Posterior vena cava (tissue), 2 donors: ENCODE measurements at places on chromosomes 2 and 18. TPM values are rescaled to one million over a fixed set of nuclear protein-coding genes. Genes with fewer than 3 reads are reported as not detected.

CCDC88A gene
- 63.4 TPM for total RNA-seq

DAW1 gene
- not detected for total RNA-seq

VAMP5 gene
- total RNA-seq, result 79.9 TPM

STK16 gene
- total RNA-seq, result 16.5 TPM

MYL1 gene
- total RNA-seq, result not detected

MRPS9 gene
- total RNA-seq, result 14.4 TPM

ACVR1C gene
- 0.52 TPM for total RNA-seq

BBS5 gene
- total RNA-seq, result 7.8 TPM

DNA sequence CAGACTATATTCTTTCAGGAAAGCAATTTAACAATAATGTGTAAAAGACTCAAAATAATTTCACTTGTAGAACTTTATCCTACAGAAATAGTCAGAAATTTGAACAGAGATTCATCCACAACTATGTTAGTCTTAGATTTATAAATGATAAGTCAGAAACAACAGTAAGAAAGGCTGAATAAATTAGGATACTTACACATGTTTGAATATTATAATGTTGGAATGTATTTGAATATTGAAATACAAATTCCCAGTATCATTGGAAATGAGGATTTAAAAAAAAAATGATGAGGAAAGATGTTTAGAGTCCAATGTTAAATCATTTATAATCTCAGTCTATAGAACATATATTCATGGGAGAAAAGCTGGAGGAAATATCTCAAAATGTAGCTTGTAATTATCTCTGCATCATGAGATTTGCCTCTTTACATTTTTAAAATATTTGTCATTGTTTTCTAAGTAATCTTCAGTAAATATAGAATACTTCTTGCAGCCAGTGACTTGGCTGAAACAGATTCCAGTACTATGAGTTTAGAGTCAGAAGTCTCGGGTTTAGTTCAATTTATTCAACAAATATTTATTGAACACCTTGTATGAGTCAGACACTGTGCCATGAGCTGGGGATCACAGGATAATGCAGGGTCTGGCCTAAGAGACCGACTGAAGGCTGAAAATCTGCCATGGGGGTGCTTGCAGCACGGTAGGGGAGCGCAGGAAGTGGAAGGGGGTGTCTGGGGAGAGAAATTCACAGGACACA is 32.3 kb downstream of the CXCR4 start:
- DNase-seq, result no peak

GRCh38 chr2:109185338-109185737 is 56.3 kb downstream of the SH3RF3 start:
- DNase-seq, result no peak

DNA sequence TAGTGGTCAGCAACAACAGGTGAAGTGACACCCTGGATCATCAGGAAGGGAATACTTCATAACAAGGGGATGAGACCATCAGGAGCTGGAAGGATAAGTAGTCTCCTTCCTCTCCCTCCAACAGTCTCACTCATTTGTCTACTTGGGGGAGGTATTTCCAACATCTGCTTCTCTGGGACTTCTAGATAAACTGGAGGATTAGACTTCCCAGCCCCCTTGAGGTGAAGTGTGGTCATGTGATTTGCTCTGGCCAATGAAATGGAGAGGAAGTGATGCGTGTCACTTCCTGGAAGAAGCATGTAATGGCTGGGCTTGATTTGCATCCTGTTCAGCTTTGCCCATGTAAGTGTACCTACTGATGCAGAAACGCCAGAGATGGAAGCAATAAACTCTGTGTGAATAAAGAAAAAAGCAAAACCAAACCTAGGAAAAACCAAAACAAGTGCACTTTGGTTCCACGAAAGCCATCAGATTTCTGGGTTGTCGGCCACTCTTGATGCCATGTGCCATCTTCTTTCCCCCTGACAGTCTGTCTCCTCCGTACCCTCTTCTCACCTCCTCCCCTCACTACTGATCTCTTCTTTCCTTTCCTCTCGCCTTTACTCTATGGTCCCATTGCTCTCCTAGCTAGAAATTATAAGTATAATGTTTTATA is 76.1 kb upstream of the DNMT3A start:
- DNase-seq, result no peak

DNA sequence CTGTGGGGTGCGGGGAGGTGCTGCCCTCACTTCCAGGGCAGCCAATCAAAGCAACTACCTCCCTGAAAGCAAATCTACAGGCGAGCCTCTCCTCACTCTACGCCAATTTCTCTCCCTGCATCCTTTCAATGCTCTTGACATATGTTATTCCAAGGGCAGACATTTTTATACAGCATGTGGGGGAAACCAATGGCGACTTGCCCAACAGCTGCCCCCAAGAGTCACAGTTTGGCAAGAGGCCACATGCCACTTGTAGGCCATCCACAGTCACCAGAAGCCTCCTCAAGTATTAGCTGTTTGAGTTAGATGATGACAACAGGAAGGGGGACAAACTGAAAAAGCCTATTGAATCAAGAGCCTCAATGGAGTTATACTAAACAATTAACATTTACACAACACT is 114.6 kb downstream of the MYO5B start:
- no peak for DNase-seq

GRCh38 chr18:28116461-28116860 is 60.5 kb downstream of the CDH2 start:
- no peak for DNase-seq

- no peak for DNase-seq
Measured at GRCh38 chr2:50111067-50111466, 920.9 kb downstream of the NRXN1 start.

GRCh38 chr18:7870266-7870665 is 303.1 kb downstream of the PTPRM start:
- DNase-seq, result no peak

GRCh38 chr18:79008356-79008940 is 28.8 kb downstream of the SALL3 start:
- DNase-seq, result no peak

DNA sequence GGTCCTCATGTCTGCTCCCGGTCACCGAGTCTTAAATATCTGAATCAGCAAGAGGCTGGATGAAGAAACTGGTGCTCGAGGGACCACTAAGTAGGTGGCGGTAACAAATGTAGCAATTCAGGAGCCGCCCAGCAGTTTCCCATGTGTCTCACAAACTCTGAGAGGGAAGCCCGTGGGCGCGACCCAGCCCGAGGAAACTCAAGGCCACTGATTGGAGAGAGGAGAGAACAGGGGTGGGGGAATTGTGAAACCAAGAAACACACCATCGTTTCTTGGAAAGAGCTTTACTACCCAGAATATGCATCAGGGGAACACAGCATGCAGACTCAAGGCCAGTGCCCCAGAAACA is 10.8 kb downstream of the MLPH start:
- DNase-seq, result no peak

- DNase-seq, result peak; percentile 83
Measured at GRCh38 chr2:236888794-236889780, 196.6 kb upstream of the COPS8 start.

- peak; percentile 87 for DNase-seq
Measured at GRCh38 chr2:113211226-113212105, 37.7 kb downstream of the PSD4 start.

DNA sequence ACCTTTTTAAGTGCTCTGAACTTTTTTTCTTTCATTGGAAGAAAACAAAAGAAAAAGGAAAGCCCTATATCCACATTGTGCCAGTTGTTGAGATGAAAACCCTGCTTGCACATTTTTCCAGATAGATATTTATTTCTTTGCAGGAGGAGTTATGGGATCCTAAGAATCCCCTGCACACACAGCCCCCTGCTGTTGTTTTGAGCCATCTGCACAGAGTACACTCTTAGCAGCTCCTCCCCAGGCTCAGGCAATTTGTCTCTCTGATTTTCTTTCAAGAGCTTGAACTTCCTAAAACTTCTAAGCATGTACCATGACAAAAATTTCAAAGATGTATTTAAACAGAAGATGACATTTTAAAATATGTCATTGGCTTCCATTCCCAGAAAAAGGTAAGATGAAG is 436.9 kb downstream of the METTL4 start:
- no peak for DNase-seq

GRCh38 chr2:63735931-63736330 is 105.8 kb upstream of the UGP2 start:
- no peak for DNase-seq
